ENCODE measurements at places on chromosomes 2 and 18. TPM values are rescaled to one million over a fixed set of nuclear protein-coding genes. Genes with fewer than 3 reads are reported as not detected.

BMP10 gene
- not detected for total RNA-seq

DCC gene
- total RNA-seq = not detected

GRCh38 chr2:29808321-29808720 lies 113.1 kb downstream of the ALK start:
- no peak for DNase-seq

DNA sequence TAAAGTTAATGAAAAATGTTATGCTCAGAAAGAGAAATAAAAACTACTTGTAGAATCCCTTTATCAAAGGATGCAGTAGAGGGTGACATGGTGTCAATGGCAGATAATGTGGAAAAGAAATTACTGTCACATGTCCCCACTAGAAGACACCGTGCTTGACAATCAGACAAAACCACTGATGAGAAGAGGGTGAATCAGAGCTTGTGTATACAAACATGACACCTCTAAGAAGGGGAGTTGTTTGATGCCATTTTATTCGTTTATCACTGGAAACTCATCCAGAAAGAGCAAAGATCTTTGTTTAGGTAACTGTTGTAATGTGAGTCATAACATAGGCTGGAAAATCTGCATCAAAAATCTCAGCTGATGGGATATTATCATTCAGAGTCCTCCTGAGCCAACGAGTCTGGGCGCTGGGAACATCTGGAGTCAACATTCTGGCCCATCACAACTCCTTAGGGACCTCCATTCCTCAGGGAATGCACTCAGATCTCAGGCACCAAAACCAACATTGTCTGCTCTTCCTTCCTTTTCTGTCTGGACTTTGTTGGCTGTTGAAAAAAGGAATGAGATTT lies 49.5 kb upstream of the RAB12 start:
- DNase-seq = no peak

All from activated CD4-positive, alpha-beta T cell treated with anti-CD3 and anti-CD28 coated beads for 36 hours (primary cell).